CD14-positive monocyte (primary cell): ENCODE measurements at places on chromosomes 4 and X.

- DNase-seq: no peak
Measured at GRCh38 chrX:13685126-13685763, 3.7 kb upstream of the RAB9A start.

DNA sequence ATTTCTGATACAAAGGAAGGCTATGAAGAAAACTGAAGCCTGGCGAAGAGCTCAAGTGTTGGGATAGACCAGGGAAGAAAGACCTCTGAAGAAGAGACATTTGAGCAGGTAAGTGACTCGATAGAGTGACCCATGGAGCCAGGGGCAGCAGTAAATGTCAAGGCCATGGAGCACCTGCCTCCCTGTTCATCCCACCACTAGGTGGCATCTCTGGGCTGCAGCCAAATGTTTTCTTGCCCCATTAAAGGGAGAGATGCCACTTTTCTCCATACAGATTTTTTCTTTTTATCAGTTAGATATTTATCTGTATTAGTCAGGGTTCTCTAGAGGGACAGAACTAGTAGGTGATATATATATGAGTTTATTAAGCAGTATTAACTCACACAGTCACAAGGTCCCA is 4.9 kb upstream of the ZNF81 start:
- peak; percentile 48 for DNase-seq

GRCh38 chrX:67614423-67614822 is 70.6 kb downstream of the AR start:
- DNase-seq: no peak

DNA sequence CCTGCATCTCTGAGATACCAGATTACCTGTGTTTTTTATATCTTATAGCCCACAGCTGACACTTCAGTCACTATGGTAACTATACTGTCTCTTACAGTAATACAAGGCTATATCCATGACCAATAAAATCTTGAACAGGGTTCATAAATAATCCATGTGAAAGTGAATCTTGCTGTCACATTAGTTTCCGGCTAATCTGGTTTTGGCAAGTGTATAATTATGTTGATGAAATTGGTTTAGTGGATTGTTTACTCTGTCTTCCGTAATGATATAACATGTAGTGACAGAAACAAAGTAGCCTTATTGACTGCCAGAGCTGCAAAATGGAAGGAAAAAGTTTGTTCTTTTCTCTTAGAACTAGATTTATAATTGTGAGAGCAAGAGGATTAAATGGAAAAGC is 686.6 kb upstream of the PABPC4L start:
- no peak for DNase-seq

GRCh38 chr4:997375-998071 is 4.3 kb upstream of the SLC26A1 start:
- no peak for DNase-seq

DNA sequence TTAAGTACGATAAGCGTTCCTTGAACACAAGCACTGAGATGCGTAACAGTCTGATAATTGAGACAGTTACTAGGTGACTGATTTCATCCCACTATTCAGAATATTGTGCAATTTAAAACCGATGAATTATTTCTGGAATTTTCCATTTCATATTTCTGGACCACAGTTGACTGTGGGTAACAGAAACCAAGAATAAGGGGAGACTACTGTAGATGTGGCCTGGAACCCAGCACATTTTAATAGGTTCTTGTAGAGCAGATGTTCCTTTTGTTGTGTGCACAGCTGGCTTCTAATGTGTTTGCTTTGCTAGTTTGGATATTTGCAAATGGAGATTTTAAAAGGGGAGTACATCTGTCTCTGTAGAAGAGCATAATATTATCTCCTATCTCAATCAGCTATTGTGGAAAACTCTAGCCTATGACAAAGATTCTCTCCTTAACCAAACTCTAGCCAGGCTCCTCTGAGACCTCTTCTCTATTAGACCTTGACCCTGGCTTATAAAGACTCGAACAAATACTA is 16.4 kb downstream of the NAAA start:
- no peak for DNase-seq

DNA sequence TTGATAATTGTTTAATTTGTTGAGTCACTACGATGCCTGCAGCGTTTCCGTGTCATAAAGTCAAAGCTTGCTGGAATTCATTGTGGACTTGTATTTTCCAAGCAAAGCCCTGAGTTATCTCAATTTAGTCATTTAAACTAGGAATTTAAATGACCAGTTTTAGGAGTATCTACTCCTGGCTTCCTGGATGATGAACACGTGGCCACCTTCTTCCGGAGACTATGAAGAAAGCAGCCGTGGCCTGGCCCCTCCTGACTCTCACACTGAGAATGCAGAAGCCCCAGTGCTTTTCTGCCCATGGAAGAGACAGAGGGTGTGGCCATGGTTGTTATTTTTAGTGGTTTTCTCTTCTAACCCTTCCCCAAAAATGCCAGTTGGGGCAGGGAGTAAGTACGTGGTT is 250.7 kb upstream of the GATB start:
- no peak for DNase-seq

- no peak for DNase-seq
Measured at GRCh38 chr4:4417886-4418285, 31.0 kb downstream of the NSG1 start.

- DNase-seq: no peak
Measured at GRCh38 chrX:45140812-45141211, 59.9 kb downstream of the DIPK2B start.

GRCh38 chr4:158630893-158631292 is 40.8 kb downstream of the C4orf46 start:
- no peak for DNase-seq

DNA sequence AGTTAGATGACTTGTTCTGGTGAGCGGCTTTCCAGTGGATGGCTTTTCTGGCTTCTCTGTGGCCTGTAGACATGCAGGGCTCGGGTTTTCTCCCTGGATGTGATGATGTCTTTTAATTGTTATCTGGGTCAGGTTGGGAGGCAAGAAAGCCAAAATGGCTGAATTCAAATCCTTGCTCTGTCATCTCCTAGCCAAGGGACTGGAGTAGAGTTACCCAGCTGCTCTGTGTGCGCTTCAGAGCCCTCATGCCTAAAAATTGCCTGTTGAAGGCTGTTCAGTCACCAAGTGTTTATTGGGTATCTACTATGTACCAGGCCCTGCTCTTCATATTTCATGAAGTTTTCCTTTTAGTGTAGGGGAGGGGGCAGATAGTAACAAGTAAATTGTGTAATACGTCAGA is 7.3 kb downstream of the DCUN1D4 start:
- DNase-seq: no peak

- DNase-seq: no peak
Measured at GRCh38 chrX:1853447-1853846, 238.6 kb downstream of the ASMT start.

- DNase-seq: no peak
Measured at GRCh38 chrX:120549483-120550452, 11.0 kb downstream of the CUL4B start.

DNA sequence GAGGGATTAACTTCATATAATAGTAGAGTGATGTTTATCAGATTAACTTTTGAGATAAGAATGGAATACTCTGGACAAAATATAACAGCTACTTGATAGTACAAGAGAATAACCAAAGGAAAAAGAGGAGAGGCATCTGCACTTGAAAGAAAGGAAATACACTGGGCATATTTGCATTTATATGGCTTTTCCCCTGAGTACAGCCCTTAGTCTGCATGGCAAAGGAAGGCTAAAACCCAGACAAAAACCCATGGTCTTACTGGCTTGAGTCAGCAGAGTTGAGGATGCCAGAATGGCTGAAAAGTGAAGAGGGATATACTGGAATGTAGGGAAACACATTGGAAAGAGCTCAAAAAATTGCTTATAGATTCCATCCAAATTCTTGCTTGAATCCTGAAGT is 101.6 kb downstream of the COL4A5 start:
- DNase-seq: no peak

- DNase-seq: peak; percentile 15
Measured at GRCh38 chr4:42150653-42151567, 1.5 kb downstream of the BEND4 start.

- no peak for DNase-seq
Measured at GRCh38 chr4:175871774-175872405, 59.8 kb upstream of the GPM6A start.

GRCh38 chrX:9911487-9911886 is 55.7 kb upstream of the CLDN34 start:
- DNase-seq: no peak

- DNase-seq: no peak
Measured at GRCh38 chr4:19256823-19257222, 994.9 kb upstream of the SLIT2 start.

DNA sequence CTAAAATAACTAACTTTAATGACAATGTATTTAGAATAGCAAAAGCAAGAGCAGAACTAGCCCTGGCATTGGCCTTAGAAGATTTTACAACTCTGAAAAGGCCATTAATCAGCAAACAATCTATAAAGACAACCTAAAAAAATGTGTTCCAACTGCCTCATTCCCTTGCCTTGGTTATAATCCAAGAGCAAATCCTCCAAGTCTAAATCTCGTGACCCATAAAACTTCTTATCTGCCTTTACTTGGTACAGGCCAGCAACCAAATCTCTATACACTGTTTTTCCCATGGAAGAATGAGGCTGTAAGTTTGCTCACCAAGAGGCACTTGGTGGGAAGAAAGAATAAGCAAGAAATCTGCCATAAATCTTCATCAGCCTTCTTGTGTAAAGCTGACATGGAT is 175.3 kb upstream of the MID1 start:
- no peak for DNase-seq

DNA sequence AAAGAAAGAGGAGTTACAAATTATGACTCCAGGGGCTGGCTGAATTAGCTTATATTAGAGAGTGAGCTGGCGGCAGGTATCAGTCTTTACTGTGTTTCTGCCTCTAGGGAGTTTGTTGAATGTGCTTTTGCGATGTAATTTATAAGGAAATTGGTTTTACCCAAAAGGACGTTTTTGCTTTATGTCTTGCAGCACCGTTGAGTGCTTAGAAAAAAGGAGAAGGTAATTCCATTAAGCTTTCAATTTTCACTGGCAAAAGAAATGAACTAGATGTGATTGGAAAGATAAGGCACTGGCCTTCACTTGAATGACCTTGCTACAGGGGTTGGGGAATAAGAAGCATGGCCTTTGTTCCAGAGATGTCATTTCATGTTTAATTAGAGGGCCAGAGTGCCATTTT is 74.9 kb upstream of the CBR4 start:
- no peak for DNase-seq

GRCh38 chr4:4311193-4311592 is 21.1 kb downstream of the ZBTB49 start:
- no peak for DNase-seq

DNA sequence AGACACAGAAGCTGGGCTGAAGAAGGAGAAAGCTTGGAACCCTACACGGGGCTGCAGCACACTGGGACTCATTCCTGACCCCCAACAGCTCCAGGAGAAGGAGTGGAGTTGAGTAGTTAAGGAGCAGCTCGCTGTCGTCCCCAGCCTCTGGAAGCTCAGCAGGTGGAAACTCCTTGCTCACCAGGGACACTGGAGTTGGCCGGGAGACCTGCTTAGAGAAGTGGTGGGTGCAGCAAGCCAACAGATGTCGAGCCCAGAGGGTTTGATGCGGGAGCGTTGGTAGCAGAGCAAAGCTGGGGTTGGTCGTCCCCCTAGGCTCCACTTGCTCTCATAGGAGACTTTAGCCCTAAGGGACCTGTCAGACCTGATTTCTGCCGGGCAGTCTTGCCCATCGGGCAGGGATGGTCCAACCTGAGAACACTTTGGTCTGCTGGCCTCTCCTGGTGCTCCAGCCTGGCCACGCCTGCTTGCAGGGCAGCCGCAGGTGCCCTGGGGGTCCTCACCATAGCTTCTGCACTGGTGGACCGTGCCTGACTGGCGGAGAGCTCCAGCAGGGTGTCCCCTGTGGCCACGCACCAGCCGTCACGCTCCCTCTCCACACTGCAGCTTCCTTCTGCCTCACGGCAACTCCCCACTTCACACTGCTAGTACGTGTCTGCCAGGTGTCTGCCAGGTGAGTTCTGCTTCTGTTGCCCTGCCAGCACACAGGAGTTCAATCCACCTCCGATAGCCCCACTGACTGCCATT is 353.7 kb downstream of the GASK1B start:
- DNase-seq: no peak

GRCh38 chr4:5238173-5238572 is 186.9 kb downstream of the STK32B start:
- DNase-seq: no peak

DNA sequence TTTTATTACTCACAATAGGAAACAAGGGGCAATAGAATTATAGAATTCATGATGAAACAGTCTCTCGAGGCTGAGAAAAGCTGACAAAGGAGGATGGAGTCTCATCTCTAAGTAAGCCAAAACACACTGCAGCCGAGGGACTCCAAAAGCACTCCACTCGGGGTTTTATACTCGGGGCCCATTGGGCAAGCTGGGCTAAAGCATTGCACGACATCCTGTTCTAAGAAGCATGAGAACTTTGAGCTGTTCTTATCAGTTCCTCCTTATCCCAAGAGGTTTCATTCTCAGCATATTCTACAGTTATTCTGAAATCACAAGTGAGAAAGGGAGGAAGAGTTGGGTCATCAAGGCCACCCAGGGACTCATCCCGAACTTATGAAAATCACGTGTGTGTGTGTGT is 1475.5 kb downstream of the PCDH18 start:
- no peak for DNase-seq

DNA sequence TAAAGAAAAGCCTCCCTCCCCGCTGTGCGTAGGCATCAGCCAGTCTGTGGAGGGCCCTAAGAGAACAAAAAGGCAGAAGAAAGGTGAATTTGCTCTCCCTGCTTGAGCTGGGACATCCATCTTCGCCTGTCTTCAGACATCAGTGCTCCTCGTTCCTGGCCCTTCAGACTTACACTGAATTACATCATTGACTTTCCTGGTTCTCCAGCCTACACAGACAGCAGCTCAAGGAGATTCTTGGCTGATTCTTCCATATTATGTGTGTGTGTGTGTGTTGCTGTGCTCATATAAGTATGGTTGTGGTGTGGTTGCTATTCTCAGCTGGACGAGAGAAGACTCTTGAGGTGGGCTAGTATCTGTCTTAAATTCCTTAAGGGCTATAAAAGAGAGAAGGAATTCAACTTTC is 35.5 kb upstream of the CD99L2 start:
- DNase-seq: no peak

GRCh38 chr4:67436742-67437141 is 108.6 kb downstream of the CENPC start:
- no peak for DNase-seq

GRCh38 chrX:14291666-14292500 is 237.5 kb upstream of the GLRA2 start:
- DNase-seq: no peak

DNA sequence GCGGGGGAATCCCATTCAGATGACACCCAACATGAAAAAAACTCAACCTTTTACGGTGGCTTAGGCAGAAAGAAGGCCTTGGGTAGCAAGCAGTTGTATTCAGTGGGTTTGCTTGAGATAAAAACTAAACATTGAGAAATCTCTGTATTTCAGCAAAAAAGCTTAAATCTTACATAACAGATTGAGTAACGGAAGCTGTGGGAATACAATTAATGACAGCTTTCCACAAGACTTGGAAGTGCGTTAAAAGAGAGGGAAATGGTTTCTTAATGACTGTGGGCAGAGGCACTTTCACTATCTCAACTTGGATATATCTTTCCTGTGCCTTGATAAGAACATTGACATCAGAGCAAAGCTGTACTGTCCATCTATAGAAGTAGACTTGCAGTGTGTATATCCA is 418.5 kb upstream of the HS3ST1 start:
- DNase-seq: peak; percentile 11

GRCh38 chr4:174111422-174111821 is 172.0 kb downstream of the FBXO8 start:
- no peak for DNase-seq

- no peak for DNase-seq
Measured at GRCh38 chrX:24253030-24253429, 60.8 kb downstream of the SUPT20HL2 start.

GRCh38 chr4:158817562-158818296 is 48.9 kb downstream of the FNIP2 start:
- DNase-seq: peak; percentile 94

- DNase-seq: no peak
Measured at GRCh38 chr4:38091636-38092035, 131.4 kb downstream of the PTTG2 start.
